Left cardiac atrium (tissue), 4 donors: ENCODE measurements at places on chromosomes 7 and 10.

GRCh38 chr10:56604624-56605023, 243.6 kb upstream of the ZWINT start:
- DNase-seq = no peak

GRCh38 chr10:88879534-88880281, at the start of gene STAMBPL1:
Gene STAMBPL1, plus strand, starts transcription at chr10:88880245. Its CDS starts 21,464 bp downstream, at chr10:88901709.
- DNase-seq = peak; percentile 56

DNA sequence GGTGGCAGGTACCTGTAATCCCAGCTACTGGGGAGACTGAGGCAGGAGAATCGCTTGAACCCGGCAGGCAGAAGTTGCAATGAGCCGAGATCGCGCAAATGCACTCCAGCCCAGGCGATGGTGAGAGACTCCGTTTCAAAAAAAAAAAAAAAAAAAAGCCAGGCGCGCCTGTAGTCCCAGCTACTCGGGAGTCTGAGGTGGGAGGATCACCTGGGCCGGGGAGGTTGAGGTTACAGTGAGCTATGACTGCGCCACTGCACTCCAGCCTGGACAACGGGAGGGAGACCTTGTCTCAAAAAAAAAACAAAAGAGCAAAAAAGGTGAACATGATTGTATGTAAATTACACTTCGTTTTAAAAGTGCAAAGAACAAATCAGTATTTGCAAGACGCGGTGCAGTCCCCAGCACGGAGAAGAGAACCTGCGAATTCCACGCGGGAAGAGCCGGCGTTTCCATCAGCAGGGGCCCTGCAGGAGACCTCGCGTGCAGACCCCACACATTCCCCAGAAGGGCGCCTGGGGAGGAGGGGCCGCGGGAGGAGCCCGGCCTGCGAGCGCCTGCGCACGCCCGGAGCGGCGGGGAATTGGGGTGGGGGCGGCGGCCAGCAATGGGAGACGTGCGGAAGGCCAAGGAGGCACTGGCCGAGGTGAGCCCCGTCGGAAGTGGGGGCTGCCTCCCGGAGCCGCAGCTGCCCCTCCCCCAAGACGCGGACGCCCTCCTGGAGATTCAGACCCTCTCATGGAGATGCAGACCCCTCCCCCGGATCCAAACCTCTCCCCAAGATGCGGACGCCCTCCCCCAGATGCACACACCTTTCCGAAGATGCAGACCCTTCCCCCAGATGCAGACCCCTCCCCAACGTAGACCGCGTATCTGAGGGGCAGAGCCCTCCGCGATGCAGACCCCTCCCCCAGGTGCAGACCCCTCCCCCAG, 16.7 kb upstream of the SUN1 start:
- DNase-seq = peak; percentile 37

- peak; percentile 42 for DNase-seq
Measured at GRCh38 chr7:1741751-1742554, 71.9 kb downstream of the ELFN1 start.

DNA sequence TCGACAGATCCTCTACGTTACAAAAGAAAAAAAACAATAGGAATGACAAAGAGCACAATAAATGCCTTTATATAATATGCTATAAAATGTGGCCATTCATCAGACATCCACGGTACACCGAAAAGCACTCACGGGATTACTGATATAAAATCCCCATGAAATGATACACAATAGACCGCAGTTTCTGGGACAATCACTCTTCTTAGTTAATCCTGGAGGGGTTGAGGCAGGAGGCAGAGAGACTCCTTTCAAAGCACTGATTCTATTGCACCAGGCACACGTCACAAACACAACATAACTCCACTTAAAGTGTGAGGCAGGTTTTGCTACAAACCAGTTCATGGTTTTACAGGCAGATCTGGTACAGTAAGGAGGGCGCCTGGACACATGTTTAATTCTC, 113.8 kb downstream of the FGFR2 start:
- DNase-seq = no peak

DNA sequence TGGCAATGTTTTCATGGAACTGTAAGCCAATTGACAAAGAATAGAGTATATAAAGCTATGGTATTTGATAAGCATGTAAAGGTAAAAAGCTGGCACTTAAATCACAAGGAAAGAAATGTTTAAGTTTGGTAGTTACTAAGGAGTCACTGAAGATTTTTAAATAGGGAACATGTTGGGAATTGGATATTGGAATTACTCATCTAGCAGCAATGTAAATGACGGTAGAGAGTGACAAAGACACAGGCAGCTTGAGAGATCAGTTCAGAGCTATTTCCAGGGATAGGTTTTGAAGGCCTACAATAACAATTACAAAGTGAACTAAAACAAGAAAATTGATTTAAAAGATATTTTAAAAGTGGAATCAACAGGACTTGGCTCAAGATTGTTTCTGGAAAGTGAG, 36.8 kb downstream of the SP8 start:
- DNase-seq = no peak

GRCh38 chr7:141132671-141133070, 58.8 kb downstream of the TMEM178B start:
- no peak for DNase-seq

GRCh38 chr10:91287912-91288311, 67.4 kb downstream of the PCGF5 start:
- no peak for DNase-seq

DNA sequence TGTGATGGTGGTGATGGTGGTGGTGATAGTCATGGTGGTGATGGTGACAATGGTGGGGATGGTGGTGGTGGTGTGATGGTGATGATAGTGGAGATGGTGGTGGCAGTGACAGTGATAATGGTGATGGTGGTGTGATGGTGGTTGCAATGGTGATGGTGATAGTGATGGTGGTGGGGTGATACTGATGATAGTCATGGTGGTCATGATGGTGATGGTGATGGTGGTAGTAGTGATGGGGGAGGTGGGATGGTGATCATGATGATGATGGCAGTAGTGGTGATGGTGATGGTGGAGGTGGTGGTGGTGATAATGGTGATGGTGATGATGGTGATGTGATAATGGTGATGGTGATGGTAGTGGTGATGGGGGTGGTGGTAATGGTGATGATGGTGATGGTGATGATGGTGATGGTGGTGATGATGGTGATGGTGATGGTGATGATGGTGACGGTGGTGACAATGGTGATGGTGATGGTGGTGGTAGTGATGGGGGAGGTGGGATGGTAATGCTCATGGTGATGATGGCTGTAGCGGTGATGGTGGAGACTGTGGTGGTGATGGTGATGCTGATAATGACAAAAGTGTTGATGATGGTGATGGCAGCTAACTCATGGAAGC, 4.7 kb upstream of the PWWP2B start:
- no peak for DNase-seq

GRCh38 chr7:110322796-110323195, 768.1 kb upstream of the LRRN3 start:
- DNase-seq = no peak

GRCh38 chr10:76073524-76073923, 642.1 kb downstream of the LRMDA start:
- no peak for DNase-seq

DNA sequence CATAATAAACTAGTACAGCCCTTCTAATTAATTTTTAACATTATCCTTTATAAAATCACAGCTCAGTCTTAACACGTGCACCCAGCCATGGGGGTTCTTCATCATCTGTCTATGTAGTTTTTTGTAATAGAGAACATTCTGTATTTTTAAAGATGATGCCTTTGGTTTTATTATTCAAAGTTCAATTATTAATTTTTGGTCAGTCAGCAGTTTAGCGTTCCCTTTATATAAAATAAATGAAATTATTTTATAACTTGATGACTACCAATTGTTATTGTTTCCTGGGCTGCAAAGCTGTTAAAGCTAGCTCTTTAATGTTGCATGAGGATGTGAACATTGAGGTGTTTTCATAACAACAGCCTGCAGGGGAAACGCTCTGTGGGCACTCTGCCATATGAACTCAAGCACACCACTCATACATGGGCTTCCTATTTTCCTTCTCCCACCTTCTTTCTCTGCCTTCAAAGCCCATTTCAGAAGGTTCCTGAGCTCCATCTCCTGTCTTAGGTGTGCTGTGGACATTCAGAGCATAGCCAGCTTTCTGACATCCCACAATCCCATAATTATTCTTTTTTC, 172.0 kb upstream of the YAE1 start:
- DNase-seq = no peak

- DNase-seq = no peak
Measured at GRCh38 chr7:150408393-150409299, 29.5 kb downstream of the ZNF775 start.

DNA sequence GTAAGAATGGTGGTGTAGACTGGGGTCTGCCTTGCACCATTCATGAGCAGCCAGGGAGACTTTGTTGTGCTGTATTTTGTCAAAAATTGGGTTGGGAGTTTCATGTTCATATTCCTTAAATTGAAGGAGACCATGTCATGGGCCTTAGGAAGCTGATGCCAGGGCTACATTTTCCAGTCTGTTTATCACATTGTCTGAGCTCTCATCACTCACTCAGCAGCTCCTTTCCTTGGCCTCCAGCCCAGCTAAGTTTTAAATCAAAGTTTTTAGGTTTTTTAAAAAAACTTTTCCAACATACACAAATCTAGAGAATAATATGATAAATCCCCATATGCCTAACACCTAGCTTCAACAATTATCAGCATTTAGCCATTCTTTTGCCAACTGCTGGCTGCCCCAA, 12.6 kb upstream of the FAM13C start:
- DNase-seq = no peak

GRCh38 chr7:135300913-135301765, 67.5 kb downstream of the STRA8 start:
- no peak for DNase-seq

DNA sequence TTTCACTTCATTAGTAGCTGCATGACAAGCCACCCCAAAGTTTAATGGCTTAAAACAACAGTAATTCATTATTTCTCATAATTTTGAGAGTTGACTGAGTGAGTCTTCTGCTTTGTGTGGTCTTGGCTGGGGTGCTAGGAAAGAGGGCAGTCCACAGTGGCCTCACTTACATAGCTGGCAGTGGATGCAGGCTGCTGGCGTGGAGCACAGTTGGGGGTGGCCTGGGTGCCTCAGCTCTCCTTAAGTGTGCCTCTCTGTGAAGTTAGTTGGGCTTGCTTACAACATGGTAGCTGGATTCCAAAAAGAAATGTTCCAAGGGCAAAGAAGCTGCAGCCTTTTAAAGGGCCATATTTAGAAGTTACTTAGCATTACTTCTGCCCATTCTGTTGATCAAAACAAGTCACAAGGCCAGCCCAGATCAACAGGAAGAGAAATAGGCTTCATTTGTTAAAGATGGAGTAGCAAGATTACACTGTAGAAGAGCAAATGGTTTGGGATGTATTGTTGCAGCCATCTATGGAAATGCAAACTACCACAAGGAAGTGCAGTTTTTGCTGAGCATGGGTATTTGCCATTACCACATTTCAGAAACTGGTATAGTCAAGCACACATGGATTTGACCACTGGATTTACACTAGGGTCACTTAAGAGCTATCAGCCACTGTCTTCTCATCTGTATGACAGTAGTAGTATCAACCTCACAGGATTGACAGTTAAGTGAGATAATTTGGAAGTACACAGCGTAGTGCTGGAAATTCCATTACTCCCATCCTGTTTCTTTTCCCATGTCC, 33.6 kb downstream of the ZEB1 start:
- no peak for DNase-seq

DNA sequence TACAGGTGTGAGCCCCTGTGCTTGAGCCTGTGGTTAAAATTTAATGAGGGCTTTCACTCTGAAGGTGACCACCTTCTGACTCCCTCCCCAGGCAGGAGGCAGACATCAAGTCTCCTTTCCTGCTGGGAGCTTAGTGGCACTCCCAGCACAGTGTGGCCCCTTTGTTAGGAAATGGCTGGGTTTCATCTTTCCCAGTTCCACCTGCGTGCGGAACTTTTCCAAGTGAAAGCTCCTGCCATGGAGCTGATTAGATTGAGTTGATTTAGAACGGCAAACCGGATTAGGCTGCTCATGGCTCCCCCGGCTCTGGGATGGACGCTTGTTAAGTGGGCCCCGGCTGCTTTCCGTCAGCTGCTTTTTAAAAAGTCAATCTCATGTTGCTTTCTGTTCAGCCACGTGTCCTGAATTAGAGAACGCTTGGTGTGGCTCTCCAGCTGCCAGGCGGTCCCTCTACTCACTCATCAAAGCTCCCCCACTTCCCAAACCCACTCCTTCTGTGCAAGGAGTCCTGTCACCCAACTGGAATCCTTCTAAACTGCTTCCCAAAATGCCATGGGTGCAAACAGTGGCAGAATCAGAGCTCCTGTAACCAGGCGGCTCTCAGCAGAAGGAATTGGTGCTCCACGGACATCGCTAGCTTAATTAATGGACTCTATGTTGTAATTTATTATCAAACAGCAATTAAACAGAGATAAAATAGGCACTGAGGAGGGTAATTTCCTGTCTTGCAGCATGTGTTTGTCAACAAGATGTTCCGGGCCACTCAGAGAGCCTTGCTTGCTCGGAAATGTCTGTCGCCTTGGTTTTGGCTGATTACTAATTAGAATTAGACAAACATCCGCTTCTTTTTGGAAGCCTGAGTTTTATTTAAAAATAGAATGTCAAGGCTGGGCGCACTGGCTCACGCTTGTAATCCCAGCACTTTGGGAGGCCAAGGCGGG, 551.2 kb downstream of the GALNT17 start:
- no peak for DNase-seq

GRCh38 chr10:71270301-71271220, 48.5 kb upstream of the SLC29A3 start:
- peak; percentile 54 for DNase-seq

GRCh38 chr10:121167534-121168243, 316.5 kb downstream of the WDR11 start:
- no peak for DNase-seq

DNA sequence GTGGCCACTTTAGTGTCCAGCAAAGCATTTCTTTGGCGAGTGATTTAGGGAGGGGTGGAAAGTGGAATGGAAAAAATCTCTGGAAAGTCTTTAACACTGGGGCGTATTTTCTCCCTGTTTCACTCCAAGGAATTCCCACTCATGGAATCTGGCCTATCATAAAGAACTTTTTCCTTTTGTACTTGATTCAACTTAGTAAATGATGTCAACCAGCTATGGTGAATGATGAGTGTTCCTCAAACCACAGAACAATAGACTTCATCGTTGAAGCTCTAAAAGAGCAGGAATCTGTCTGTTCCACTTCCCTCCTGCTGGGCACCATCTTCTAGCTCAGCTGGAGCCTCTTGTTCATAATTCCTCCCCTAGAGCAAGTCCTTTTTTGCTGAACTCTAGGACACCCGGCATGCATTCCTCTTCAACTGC, 66.5 kb downstream of the EPDR1 start:
- DNase-seq = no peak
